ENCODE measurements at places on chromosomes 12 and 14.
A peak's percentile ranks its signal among the peaks of the same experiment; 100 is the strongest.

- DNase-seq: no peak
Measured at GRCh38 chr12:130423136-130423535, 85.4 kb downstream of the PIWIL1 start.

DNA sequence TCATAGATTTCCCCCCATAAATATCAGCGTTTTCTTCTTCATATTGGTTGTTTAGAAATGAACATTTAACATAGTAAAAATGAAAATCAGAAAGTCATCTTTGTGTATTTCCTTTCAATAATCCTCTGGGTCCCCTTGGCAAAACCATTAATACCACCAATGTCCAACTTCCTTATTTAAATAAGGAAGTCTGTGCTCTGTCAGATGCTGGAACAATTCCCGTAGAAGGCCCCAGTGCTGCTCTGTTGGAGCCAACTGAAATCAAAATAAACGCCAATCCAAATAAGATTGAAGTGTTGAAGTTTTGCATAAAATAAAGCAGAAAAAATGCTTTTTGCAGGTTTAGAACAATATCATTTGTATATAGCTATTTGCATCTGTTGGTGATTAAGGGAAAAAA, 93.1 kb downstream of the PPM1H start:
- no peak for DNase-seq

- no peak for DNase-seq
Measured at GRCh38 chr14:23183158-23183470, 346 bp downstream of the SLC7A8 start.

- DNase-seq: no peak
Measured at GRCh38 chr12:107282628-107283027, 189.3 kb upstream of the CRY1 start.

GRCh38 chr14:39492267-39492666, 60.0 kb upstream of the FBXO33 start:
- DNase-seq: peak; percentile 49

GRCh38 chr14:53896726-53897125, 59.9 kb downstream of the BMP4 start:
- no peak for DNase-seq

DNA sequence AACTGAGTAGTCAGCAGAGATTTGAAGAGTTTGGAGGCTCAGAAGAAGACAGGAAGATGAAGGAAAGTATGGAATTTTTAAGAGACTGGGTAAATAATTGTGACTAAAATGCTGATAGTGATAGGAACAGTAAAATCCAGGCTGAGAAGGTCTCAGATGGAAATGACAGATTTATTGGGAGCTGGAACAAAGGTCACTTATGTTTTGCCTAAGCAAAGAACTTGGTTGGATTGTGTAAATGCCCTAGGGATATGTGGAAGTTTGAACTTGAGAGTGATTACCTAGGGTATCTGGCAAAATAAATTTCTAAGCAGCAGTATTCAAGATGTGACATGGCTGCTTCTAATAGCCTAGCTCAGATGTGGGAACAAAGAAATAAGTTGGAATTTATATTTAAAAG, 180.9 kb downstream of the TRHDE start:
- no peak for DNase-seq

GRCh38 chr12:67222302-67222701, 46.9 kb upstream of the CAND1 start:
- DNase-seq: peak; percentile 4

GRCh38 chr12:124607681-124608425, 40.4 kb upstream of the NCOR2 start:
- no peak for DNase-seq

DNA sequence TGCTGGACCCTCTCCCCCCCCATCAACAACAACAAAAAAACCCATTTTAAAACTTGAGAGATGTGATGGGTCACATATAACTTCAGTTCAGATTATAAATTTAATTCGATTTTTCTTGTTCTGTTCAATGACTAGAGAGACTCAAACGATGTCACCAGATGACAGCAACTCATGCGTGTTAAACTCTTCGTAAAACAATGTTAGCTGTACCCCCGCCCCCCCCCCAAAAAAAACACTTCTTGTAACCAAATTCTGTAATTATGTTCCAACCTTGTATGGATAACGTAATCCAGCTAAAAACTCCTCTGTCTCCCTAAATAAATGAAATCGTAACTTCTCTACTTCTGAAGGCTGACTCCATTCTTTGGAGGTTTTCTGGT, 614 bp upstream of the NACA start:
- no peak for DNase-seq

- no peak for DNase-seq
Measured at GRCh38 chr14:24928386-24928900, 121.5 kb downstream of the STXBP6 start.

DNA sequence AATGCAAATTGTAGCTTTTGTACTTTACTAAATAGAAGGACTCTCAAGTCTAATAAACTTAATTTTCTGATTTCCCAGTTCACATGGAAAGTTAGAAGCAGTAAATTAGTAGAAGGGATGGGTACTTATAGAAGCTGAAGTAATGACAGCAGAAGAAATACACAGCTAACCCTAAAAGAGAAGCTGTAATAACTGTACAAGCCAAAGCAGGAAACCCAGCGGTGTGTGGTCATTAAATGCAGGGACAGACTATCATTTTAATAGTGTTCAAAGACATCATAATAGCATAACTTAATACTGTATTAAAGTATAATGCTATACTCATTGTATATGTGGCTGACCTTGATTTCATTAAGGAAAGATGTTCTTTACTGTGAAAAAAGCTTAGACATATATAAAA, 74.9 kb downstream of the PCNX1 start:
- no peak for DNase-seq

DNA sequence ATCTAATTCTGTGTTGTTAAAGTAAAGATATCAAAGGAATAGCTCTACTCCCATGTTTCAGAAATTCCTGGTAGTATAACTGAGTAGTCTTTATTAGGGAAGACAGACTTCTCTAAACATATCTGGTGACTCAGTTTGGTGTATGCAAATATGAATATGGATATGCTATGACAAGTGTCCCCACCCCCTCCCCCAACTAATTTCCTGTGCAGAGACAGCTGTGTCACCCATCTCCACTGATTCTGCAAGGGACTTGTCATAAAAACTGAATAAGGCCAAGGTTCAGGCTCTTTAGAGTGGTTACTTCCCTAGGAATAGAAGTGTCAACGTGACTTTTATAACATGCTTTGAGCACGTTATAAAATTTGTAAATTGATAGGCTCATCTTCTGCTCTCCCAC, 429.1 kb downstream of the DAD1 start:
- no peak for DNase-seq

- no peak for DNase-seq
Measured at GRCh38 chr14:35688126-35688826, 120.8 kb downstream of the RALGAPA1 start.

DNA sequence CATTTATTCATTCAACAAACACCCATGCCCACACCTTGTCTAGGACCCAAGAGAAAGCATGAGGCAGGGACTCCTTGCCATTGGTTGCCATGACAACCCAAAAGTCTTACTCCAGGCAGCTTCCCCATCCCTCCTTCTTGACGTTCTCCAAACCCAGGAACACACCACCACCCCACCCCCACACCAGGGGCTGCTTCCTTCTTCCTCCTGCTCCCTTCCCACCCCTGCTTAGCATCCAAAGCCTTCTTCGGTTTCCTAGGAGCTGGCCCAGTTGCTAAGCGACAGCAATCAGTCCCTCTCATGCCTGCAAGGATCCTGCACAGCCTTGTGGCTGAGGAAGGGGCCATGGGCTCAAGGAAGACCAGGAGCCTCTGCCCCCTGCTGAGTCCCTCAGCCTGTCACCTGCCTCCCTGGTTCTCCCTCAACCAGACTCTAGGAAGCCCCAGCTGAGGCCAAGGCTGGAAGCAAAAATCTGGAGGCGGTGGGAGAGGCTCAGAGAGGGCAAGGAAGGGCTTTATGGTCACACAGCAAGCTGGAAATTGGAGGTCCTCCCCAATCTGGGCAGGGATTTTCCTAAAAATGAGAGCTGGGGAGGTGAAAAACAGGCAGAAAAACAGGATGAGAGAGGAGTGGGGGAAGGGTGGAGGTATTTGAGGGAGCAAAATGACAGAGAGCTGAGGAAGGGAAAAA, 15.4 kb downstream of the RASAL1 start:
- DNase-seq: no peak

GRCh38 chr12:11958221-11959091, 112.3 kb upstream of the BCL2L14 start:
- DNase-seq: peak; percentile 94

GRCh38 chr14:65173973-65174693, 71.8 kb upstream of the MAX start:
- no peak for DNase-seq

DNA sequence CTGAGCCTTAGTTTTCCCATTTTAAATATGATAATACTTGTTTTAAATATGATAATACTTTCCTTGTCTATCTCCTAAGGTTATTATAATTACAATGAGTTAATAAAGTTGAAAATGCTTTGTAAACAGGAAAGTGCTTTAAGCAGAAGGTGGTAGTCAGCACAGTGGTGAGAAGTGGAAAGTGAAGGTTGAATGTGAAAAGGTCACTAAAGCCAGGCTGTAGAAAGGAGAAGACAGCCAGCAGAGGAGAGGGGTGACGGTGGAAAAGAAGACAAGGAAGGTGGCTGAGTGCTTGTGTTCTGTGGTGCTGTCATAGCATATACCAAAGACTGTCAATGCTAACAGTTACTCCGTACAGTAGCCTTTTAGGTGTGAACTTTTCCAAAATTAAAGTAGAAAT, 117.8 kb downstream of the ESR2 start:
- DNase-seq: no peak

GRCh38 chr12:133203344-133204263, 22.3 kb downstream of the ZNF268 start:
- DNase-seq: no peak

- DNase-seq: no peak
Measured at GRCh38 chr12:88237954-88238353, 95.8 kb downstream of the TMTC3 start.

DNA sequence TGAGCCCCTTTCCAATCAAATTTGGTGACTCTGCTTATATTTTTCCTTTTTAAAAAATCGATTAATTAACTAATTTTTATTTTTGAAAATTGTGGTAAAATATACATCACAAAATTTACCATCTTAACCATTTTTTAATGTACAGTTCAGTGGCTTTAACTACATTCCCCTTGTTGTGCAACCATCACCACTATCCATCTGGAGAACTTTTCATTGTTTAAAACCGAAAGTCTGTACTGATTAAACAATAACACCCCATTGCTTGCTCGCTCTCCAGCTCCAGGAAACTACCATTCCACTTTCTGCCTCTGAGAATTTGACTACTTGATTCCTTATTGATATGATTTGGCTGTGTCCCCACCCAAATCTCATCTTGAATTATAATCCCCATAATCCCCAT, 283.4 kb downstream of the C12orf75 start:
- DNase-seq: no peak

GRCh38 chr14:93183596-93184317, 940 bp downstream of the MOAP1 start:
- no peak for DNase-seq

- no peak for DNase-seq
Measured at GRCh38 chr14:62462988-62463387, 582.3 kb downstream of the KCNH5 start.

GRCh38 chr12:110115675-110116074, 8.5 kb upstream of the IFT81 start:
- no peak for DNase-seq

GRCh38 chr12:107654873-107655272, 30.7 kb upstream of the PWP1 start:
- DNase-seq: no peak
